Astrocyte of the hippocampus (primary cell): ENCODE measurements at places on chromosomes 2 and 18.
A peak's percentile ranks its signal among the peaks of the same experiment; 100 is the strongest.

DNA sequence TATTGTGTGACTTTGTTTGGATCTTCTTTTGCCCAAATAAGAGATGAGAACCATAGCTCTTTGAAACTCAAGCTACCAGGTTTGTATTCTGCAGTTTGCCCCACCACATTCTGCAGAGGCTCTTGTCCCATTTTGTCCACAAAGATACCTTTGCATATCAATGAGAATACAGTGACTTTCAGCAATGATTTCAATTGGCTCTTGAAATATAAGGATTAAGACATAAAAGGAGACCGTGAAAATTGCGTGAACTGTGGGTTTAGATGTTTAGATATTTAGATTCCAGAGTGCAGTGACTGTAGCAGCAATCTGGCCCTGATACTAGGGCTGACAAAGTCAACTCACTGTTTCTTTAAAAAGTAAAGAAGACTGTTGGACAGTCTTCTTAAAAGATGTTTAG, 146.6 kb upstream of the SP5 start:
- no peak for DNase-seq

DNA sequence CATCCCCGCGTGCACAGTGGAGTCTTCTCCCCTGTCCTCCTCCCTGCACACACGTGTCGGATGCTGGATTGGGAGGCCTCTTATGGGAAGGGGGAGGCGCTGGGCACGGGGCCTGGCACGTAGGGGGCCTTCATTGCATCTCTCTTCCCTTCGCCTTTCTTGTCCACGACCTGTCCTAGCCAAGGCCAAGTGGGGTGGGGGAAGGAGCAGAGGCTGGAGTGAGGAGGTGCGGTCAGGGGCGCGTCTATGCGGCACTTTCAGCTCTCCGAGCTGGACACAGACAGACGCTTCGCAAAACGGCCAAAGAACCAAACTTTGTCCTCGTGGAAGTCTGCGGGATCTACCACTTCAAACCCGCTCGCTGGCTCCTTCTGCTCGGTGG, 13.4 kb downstream of the ALPG start:
- DNase-seq = no peak

DNA sequence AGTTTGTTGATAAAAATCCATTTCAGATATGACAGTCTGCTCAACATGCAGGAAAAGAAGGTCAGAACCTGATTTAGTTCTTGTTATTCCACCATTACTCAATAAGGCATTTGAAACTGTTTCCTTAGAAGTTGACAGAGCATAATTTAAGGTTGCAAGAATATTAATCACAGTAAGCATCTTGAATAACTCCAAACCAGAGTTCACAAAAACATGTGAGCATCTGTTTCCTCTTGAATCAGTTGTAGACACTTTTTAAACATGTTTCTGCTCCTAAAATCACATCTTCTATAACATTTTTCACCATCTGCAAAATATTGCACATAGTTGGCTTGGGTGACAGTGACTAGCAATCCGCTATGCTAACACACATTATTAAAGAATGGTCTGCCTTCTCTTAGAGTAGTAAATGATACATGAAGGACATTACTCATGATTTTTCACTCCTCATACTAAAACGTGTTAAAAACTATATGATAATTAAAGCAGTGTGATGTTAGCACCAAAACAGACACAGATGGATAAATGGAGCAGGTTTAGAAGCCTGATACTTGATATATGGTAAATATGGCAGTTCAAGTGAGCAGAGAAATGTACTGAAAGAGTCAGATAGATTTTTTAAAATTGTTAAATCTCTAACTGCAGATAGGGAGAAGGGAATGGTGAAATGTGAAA, 30.3 kb downstream of the AKAIN1 start:
- no peak for DNase-seq

DNA sequence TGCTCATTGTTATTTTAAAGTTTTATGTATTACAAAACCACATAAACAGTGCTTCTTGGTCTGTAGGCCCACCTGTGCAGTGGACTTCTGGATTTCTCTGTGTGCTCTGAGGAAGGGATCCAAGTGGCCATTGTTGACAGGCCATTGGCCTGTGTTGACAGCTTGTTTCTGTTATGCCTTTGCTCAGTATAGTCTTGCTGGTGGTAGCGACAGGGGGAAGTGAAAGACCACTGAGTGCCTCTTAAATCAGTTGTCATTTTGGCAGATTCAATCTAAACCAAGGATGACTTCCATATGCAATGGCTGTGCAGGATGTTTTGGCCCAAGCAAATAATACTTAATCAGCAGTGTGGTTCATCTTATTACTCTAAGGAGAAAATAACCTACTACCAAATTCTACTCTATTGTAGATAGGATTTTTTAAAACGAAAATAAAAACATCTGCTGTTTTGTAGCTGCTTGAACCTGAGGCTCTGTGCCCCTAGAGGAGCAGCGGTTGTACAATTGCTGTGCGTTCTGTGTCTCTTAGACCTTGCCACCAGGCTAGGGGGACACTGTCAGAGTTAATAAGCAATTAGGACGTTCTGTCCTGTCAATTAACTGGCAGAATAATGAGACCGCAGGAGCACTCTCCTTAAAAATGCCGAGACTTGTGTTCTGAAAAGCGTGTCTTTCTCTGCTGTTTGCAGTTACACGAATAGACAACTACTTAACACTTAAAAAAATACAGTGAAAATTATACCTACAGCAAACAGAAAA, 108.2 kb downstream of the RHBDD1 start:
- no peak for DNase-seq

GRCh38 chr2:171999161-171999560, 592 bp upstream of the METAP1D start:
- DNase-seq = no peak

- peak; percentile 81 for DNase-seq
Measured at GRCh38 chr2:101518578-101519492, 43.9 kb upstream of the RFX8 start.

DNA sequence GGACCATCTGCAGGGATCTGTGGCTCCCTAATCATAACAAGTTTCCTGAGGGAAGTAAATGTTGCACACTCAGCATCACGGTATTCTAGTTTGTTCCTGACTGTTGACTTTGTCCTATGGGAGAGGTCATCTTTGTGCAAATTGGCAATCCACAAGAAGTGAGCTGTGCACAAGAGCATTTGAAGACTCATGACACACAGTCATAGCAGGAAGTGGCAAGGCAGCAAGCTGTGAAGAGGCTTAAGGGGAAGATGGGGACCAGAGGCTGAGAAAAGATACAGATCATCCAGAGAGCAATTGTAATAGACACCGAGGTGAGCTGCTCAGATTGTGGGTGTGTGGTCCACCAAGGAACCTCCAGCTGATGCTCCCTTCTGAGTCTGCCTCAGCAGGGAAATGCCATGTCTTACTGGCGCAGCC, 2.7 kb downstream of the TNP1 start:
- no peak for DNase-seq

- DNase-seq = peak; percentile 56
Measured at GRCh38 chr2:40554665-40555294, 102.9 kb upstream of the SLC8A1 start.

DNA sequence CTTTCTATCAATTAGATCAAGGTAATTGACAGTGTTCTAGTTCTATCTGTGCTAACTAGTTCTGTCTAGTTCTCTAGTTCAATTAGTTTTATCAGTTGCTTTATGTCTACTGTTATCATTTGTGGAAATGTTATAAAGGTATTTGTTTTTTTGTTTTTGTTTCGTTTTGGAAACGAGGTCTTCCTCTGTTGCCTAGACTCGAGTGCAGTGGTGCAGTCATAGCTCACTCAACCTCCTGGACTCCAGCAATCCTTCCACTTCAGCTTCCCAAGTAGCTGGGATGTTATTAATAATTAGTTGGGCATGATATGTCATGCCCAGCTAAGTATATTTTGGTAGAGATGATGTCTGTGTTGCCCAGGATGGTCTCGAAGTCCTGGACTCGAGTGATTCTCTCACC, 1682.8 kb upstream of the LRRTM1 start:
- DNase-seq = no peak

DNA sequence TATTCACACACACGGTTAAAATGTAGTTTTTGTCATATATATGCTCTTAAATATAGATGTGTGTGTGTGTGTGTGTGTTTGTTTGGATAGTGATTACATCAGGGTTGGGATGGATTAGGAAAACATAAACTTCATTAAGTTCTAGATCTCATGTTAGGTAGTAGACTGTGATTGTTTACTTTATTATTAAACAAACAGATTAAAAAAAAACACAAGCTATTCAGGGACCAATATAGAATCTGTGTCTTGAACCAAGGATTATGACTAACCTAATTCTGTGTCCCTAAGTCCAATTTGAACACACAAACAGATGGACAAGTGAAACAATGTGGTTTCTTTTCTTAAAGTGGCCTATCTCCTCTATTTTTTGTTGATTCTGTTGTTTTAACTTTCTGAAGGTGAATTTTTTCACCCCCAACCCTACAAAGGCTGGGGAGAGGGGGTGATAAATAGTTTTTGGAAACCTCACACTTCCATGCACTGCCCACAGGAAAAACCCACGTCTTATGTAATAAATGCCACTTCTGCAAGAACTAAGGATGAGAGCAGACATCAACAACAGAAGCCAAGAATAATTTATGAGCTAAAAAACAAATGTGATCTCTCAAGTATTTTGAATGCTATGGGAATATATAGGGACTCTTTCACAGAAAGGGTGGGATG, 40.7 kb downstream of the IL1R2 start:
- DNase-seq = no peak

GRCh38 chr18:79805926-79806487, 8.3 kb downstream of the KCNG2 start:
- no peak for DNase-seq

DNA sequence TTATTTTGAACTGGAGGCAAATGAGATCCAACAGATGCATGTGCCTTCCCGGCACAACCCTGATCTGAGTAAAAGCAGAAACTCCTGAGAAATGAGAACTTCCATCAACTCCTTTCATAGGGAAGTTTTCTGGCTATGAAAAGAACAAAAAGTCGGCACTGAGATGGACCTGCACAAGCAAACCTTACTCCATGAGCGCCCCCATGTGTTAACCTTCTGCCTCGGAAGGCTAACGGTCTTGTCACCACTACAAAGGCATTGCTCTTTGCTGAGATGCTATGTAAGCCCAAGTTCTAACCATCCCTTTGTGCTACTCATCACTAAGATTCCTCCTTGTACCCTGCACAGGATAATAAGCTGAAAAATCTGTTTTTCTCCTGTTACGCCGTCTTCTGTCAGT, 57.3 kb upstream of the SULT1C3 start:
- DNase-seq = peak; percentile 4

GRCh38 chr2:239625971-239626734, 225.3 kb upstream of the HDAC4 start:
- no peak for DNase-seq

GRCh38 chr2:117945296-117945695, 68.6 kb downstream of the CCDC93 start:
- DNase-seq = no peak

DNA sequence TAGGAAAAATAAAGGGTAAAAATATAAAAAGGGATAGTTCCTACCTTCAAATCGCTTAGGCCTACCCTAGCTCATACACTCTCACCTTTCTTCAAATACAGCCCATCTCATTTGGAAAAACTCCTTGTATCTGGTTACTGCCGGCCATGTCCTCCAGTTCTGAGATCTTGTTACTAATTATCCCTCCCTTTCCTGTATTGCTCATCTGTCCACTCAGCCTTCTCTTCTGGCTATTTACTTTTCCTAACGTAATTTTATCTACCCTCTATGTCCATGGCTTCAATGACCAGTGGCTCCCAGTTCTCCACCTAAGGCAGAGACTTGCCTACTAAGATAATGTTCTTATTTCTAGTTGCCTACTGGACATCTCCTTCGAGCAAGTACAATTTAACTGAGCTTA, 342.9 kb upstream of the ACVR2A start:
- no peak for DNase-seq

- DNase-seq = no peak
Measured at GRCh38 chr2:118423776-118424175, 335.5 kb downstream of the INSIG2 start.

DNA sequence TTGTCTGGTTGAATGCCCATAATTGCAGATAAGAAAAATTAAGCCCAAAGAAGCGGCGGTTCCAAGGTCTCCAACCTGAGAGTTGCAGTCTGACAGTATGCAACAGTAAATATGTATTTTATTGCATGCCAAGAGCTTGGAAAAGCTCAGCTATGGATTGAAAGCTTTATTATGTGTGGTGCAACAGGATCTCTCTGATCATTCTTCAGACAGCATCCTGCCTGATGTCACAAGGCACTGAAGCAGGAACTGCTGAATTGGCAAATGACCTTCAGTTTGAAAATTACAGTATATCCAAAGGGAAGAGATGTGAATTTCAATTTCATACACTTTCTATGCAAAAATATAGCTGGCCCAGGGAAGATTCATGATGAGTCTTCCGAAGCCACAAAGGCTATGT, 42.5 kb downstream of the DOCK10 start:
- no peak for DNase-seq

DNA sequence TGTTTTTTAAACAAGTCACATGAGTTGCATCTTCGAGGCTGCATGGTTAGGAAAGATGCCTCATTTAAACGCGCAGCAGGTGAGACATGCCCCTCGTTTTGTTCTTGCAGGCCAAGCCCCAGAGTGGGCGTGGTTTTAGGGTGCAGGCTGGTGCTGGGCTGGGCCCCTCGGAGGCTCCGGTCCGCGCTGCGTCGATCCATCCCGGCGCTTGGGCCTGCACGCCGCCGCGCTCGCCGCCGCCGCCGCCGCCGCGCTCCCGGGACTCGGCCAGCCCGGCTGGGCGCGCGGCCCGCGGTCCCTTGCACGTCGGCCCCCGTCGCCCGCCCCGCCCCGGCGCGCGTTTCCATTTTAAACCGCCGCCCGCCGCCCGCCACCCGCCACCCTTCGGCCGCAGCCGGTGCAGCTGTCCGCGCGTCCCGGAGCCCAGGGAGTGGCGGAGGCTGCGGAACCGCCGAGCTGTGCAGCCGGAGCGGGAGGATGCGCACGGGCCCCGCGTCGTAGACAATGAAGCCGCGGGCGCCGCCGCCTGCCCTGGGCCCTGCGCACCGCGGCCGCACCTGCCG, 175.5 kb downstream of the AGAP1 start:
- DNase-seq = peak; percentile 90

DNA sequence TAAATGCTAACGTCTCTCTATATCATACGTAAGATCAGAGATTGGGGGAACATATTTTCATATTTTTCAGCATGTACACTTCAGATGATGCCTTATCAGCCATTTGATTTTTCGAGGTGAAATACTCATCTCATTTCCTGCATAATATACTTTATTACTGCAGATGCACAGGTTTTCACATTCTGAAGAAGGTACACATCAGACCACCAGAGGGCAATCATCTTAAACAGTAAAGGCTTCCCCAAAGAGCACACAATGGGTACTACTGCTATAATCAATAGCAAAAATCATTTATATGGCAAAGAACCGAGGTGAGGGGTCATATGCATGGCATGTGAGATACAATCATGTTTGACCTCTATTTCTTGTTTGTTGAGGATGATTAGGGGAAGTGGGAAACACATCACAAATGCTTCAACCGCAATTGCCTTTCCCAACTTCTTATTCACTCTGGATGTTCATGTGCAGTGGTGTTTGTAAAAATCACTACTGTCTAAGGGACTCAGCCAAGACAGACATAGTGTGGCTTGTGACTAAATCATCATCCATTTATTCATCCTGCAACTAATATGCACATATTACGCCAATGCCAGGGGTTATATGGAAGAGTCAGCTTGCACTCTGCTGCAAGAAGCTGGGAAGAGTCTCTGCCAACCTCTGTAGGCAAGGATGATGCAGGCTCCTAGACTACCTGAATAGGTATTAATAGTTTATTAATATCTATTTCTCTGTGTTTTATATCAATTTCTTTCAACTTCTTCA, 118.7 kb downstream of the EPB41L3 start:
- DNase-seq = peak; percentile 54

GRCh38 chr2:59882822-59883221, 670.6 kb downstream of the BCL11A start:
- no peak for DNase-seq

- no peak for DNase-seq
Measured at GRCh38 chr2:7450833-7451190, 533.6 kb downstream of the RNF144A start.
